NCI-H446 treated with DMSO at 0.1 percent for 48 hours (cell line): ENCODE measurements at places on chromosomes 16 and 17.
A peak's percentile ranks its signal among the peaks of the same experiment; 100 is the strongest.

DNA sequence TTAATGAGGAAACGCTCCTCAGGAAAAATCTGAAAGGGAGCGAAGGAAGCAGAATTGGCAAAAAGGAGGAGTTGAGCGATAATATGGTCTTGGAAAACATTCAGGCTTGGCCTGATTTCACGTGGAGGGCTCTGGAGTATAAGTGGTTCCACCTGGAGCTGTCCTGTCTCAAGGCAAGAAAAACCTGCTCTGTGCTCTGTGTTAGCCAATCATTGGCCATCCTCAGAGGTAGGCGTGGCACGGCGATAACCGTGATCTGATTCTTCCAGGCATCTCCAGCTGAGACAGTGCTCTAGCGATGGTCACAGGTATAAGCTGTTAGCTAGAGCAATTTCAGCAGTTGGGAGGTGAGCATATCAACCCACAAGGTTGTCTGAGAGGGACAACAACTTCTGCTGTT is 450.5 kb upstream of the MAF start:
- DNase-seq = no peak

DNA sequence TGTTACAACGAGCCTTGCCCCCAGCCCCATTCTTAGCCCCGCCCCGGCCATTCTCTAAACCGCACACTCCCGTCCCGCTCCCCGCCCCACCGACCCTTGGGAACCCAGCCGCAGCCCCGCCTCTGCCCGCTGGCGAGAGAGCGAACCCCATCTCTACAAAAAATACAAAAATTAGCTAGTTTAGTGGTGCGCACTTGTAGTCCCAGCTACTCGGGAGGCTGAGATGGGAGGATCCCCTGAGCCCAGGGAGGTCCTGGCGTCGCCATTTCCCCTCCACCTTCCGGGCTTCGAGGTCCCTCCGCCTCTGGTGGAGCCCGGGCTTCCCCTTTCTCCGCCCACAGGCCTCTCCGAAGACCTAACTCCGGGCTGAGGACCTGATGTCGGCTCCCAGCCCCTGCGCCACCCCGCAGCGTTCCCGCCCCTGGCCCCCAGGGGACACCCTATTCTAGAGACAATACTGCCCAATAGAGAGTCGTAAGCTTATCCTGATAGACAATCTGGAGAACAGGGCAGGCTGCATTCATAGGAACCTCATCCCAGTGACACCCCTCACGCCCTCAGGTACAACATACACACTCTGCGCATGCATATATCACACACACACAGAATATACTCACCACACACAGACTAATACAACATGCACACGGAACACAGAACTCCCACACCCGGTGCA is 480 bp upstream of the PROCA1 start:
- no peak for DNase-seq

DNA sequence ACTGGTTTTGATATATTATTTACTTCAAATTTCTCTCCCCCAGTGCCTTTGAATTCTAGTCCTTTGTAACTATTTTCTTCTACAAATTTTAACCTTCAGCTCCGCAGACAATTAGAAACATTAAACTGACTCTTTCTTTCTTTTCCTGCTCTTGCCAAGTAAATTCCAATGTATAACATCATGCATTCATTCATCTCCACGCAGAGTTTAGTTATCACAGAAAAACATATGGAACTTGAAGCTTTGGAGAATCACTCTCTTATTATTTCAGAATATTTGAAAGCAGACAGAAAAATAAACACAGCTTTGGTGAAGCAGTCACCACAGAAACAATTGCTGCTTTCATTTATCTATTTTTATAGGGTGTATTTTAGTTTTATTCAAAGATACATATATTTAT is 778.7 kb upstream of the CDH8 start:
- DNase-seq = no peak

GRCh38 chr17:63426917-63427308 is 19.2 kb downstream of the CYB561 start:
- no peak for DNase-seq

DNA sequence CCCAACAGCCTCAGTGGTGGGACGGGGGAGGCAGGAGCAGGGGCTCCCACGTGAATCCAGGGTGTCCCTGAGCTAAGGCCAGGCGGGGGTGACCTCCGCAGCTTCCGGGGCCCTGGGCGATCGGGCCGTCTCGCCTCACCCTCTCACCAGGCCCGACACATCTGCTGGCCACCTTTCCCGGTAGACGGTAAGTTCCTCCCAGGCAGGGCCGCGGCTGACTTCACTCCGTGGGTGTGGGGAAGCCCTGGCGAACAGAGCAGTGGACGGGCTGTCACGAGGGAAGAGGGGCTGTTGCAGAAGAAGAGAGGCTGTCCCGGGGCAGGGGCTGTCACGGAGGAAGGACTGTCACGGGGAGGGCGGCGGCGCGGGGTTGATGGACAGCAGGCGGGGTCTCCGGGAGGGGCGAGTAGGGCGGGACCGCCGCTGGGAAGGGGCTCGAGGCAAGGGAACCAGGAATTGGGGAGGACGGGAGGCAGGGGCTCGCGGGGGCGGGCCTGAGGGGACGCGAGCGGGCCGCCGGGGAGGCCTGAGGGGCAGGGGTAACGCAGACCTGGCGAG is 498 bp downstream of the PKMYT1 start:
- DNase-seq = no peak

DNA sequence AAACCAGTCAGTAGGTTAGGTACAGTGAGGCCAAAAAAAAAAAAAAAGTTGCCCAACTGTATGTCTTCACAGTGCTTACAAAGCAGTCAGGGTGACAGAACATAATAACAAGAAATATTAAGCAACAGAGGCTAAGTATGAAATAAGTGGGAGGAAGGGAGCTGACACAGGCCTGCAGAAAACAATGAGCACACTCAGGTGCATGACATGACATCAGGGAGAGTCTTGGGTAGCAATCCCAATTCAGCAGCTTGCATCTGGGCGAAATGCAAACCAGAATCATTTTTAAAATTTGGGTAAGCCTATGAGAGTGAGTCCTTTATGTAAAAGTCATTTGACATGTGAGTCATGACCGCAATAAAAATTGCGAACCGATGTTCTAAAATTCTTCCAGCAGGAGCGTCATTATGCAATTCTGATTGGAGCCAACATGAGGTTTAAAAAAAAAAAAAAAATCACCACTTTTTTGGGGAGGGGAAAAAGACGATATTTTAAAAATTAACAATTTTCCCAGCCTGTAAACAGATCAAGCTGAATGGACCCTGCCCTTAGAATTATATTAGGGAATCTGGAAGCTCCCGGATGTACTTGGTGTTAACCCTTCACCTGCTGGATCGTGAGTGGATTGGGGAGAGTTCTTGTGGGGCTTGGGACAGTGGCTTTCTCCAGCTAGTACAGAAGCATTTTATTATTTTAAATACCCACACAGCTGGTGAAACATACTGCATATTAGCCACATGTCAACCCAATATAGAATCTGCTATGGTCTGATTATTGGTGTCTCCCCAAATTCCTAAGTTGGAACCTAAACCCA is 127.9 kb downstream of the NPIPB5 start:
- DNase-seq = no peak

GRCh38 chr17:50721194-50722010 is 2.0 kb downstream of the LUC7L3 start:
- DNase-seq = no peak

GRCh38 chr16:7088711-7089110 is 243.9 kb upstream of the RBFOX1 start:
- DNase-seq = no peak

DNA sequence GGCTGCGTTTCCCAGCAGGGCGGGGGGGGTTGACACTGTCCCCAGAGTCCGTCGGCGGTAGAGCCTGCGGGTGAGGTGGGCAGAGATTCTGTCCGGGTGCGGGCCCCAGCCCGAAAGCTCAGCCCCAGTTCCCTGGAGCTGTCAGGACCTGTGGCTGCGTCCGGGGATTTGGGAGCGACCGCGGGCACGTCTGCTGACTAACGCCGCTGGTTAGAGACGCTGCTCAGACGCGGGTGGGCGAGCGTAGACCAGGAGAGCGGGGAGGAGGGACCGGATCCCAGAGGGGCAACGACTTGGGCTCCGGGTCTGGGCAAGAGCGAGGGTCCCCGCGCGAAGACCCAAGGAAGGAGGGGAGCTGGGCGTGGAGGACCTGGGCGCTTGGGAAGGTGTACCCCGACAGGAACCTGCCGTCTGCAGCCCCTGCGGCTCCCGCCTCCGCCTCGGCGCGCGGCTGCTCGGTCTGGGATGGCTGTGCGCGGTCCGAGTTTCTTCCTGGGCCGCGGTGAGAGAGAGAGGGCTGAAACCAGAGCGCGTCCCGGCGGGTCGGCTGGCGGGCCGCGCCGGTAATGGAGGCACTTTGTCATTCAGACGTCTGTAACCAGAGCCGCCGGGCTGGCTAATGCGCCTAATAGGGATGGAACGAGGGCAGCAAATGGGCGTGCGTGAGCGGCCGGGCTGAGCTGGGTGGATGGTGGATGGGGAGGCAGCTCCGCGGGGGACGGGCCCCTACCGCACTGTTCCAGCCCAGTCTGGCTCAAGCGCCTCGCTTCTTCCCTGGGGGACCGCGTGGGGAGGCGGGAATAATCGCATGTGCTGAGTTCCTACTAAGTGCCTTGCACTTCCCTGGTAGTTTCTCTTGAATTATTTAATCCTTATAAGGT is 2.3 kb downstream of the NGFR start:
- DNase-seq = peak; percentile 39

DNA sequence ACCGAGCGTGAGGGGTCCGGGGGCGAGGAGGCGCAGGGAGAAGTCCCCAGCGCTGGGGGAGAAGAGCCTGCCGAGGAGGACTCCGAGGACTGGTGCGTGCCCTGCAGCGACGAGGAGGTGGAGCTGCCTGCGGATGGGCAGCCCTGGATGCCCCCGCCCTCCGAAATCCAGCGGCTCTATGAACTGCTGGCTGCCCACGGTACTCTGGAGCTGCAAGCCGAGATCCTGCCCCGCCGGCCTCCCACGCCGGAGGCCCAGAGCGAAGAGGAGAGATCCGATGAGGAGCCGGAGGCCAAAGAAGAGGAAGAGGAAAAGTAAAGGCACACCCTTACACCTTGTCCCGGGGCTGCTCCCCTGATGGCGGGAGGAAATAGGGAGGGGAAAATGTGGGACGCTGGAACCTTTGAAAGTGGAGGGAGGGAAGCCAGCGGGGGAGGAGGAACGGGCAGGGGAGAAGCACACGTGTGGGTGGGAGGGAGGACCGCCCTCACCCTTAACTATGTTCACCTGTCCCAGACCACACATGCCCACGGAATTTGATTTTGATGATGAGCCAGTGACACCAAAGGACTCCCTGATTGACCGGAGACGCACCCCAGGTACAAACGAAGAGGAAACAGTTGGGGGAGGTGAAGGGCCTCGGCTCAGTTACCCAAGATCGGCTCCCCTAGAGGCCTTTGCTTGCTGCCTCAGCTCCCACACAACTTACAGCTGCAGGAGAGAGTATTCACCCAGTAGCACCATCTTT is 916 bp downstream of the PAGR1 start:
- DNase-seq = no peak

- DNase-seq = peak; percentile 10
These were observed 3.3 kb upstream of the HOXB8 start for GRCh38 chr17:48618256-48618896.

DNA sequence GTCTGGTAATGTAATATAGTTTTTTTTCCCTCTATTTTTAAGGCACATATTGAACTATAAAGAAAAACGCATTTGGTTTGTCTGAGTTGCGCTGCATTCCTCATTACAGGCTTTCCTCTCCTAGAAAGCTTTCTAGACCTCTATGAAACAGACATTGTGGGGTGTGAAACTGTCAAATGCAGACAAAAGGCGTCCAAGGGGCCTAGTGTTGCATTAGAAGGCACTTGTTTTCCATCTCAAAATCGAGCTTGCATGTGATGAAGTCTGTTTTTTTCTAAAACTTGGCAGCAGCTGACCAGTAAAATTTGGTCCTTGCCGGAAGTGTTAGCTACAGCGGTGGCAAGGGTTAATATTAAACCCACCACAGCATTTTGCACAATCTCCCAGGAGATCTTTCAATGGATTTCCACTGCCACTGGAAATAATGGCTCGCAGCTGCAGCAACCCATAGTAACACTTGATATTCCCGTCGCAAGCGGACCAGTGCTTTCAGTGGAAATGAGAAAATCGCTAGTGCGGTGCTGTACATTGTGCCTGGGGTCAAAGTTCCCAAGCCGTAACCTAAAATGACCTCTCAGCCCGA is 602.6 kb downstream of the KCNJ2 start:
- DNase-seq = no peak

DNA sequence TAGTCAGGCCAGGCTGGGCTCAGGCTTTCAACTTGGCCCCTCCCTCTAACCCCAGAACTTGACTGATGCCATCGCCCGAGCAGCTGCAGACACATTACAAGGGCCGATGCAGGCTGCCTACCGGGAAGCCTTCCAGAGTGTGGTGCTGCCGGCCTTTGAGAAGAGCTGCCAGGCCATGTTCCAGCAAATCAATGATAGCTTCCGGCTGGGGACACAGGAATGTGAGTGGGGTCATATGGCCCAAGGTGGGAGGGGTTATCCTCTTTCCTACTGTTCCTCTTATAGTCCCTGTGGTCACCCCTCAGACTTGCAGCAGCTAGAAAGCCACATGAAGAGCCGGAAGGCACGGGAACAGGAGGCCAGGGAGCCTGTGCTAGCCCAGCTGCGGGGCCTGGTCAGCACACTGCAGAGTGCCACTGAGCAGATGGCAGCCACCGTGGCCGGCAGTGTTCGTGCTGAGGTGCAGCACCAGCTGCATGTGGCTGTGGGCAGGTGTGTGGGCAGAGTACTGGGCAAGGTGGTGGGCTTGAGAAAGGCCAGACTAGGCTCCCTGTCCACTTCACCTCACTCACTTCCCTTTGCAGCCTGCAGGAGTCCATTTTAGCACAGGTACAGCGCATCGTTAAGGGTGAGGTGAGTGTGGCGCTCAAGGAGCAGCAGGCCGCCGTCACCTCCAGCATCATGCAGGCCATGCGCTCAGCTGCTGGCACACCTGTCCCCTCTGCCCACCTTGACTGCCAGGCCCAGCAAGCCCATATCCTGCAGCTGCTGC is 2.1 kb upstream of the NRN1L start:
- DNase-seq = no peak

- DNase-seq = no peak
These were observed 32.2 kb upstream of the IL21R start for GRCh38 chr16:27369806-27370205.

GRCh38 chr16:2981899-2982250 is 1.6 kb upstream of the PKMYT1 start:
- DNase-seq = no peak

- no peak for DNase-seq
These were observed 626.6 kb upstream of the SOX9 start for GRCh38 chr17:71494062-71494855.

DNA sequence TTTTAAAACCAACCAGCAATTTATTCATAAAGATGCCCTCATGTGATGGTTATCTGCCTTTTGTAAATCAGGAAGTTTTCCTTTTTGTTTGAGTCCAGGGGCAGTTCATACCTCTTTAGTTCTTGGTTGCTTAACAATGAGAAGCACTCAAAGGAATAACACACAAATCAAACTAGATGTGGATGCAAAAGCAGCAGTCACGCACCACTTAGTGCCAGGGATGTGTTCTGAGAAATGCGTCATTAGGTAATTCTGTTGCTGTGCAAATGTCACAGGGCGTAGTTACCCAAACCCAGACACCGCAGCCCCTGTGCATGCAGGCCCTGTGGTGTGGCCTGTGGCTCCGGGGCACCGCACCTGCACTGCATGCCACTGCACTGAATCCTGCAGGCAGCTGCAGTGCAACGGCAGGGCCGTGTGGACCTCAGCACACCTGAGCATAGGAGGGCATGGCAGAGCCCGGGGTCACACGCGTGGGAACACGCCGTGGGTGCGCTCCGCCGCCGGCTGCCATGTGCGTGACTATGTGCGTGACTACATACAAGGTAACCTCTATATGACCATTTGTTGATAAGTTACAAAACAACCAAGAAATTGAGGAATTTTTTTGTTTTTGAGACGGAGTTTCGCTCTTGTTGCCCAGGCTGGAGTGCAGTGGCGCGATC is 39.6 kb downstream of the PKD1 start:
- no peak for DNase-seq
